ENCODE measurements at places on chromosomes 1 and 21.

- DNase-seq: peak; percentile 94
Measured at GRCh38 chr1:19635646-19636045, 8.5 kb upstream of the NBL1 start.

DNA sequence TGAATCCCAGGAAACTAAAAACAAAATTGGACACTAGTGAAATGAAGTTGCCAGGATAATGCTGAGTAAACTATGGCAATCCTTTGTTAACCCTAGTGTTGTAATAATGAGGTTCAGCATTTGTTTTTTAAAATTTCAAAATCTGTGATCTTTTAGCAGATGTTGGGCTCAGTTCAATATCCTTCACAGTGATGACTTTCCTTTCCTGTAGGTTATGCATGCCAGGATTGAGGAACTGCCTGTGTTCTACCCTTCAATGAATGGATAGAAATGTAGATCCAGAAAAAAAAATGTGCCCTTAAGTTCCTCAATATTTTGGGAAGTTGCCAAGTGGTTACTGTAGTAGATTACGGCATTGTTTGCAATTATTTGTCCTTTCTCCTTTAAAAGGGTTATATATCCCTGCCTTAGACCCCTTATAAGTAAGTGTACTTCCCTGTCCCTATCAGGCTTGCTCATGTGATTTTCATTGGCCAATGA lies 35.5 kb upstream of the IRF2BP2 start:
- no peak for DNase-seq

DNA sequence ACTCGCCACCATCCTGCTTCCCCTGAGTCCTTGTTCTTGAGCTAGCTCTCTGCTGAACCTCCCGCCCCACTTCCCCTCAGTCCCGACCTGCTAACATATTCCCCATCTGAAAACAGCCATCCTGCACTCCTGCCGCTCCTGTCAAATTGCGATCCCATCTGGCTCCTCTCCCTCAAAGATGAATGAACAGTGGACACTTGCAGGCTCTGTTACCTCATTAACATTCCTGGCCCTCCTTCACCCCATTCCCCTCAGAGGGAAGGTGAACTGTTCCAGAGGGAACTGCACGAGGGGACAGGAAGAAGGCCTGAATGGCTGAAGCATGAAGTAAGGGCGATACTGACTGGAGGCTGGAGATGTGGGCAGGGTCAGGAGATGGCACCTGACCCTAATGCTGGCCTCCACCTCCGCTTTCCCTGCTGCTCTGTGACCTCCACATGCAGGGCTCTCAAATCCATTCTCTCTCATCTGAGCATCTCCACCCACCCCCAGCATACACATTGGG lies 7.4 kb upstream of the CELSR2 start:
- no peak for DNase-seq

- no peak for DNase-seq
Measured at GRCh38 chr1:160704250-160704649, 7.4 kb downstream of the CD48 start.
